ENCODE measurements at places on chromosomes 13 and 19.

DNA sequence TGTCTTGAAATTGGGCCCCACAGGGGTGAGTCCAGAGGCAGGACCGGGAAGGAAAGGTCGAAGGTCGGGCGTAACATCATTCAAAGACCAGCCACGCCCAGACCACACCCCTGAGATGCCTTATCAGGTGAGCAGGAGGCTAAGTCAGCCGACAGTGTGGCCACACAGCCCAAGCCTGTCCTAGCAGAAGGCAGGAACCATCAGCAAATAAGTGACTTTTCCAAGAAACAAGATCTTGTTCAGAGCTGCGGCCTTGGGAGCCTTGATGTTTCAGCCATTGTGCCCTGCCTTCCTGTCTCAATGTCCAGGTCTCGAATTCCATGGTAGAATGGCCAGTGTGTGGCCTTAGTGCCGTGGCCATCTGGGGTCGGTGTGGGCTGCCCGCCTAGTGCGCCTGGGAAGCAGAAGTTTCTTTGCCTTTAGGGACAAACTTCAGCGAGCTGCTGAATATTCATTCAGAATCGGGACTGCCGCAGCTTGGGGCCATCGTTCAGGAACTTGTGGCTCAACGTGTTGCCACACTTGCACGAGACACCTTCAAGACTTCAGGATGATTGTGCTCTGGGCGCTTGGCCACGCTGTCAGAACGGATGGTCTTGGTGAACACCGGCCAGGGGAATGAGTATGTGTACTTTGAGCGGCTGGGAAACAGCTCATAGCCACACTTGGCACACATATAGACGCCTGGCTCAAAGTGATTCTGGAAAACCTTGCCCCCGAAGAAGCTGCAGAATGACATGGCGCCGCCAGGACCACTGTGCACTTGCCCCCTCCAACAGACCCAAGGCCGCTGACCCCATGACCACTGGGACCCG lies 6.1 kb upstream of the IFNL4 start:
- no peak for DNase-seq

DNA sequence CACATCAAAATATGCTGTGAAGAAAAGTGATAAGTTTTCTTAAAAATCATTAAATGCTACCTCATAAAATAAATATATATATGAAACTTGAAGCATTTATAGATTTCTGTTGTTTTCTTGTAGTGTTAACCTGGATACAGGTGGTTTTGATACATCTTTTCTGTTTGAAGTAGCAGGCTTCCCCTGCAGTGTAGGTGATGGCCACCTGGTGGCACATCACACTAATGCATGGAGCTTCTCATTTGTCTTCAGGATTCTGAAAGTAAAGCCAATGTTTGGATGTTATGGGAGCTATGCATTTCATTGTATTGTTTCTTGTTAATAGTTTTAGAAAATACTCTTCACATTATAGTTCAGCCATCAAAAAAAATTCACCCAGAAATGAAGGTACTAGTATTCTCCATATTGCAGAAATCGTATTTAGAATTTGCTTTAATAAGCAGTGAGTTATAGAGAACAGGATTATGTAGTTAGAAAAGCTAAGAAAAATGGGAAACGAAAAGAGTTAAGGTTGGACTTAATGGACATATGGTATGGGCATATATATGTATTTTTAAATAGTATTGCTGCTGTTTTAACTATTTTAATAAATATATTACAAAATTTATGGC lies 18.7 kb downstream of the GPR180 start:
- DNase-seq: no peak

- DNase-seq: no peak
These were observed 39.3 kb upstream of the FLT1 start for GRCh38 chr13:28534210-28534609.

DNA sequence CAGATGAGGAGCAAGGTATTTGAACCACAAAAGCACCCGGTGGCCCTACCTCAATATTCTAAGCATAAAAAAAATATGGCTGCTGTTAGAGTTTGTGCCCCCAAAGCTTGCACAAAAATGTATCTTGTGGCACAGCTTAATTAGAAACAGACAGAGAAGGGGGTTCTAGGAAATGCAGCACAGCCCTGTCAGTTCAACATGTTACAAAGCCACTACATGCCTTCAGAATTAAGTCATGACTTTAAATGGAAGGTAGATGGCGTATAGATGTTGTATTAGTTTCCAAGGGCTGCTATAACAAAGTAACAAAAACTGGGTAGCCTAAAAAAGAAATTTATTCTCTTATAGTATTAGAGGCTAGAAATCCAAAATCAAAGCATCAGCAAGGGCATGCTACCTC lies 703.8 kb downstream of the DIAPH3 start:
- DNase-seq: no peak

DNA sequence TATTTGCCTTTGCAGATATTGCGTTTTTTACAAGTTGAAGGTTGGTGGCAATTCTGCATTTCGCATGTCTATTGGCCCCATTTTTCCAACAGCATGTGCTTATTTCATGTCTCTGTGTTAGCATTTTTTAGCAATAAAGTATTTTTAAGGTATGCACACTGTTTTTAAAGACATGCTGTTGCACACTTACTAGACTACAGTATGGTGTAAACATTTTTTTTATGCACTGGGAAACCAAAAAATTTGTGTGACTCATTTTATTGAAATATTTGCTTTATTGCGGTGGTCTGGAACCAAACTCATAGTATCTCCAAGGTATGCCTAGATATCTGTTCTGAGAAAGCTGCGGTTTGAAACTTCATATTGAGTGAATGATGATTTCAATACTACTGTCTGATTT lies 55.4 kb upstream of the RNF113B start:
- no peak for DNase-seq

DNA sequence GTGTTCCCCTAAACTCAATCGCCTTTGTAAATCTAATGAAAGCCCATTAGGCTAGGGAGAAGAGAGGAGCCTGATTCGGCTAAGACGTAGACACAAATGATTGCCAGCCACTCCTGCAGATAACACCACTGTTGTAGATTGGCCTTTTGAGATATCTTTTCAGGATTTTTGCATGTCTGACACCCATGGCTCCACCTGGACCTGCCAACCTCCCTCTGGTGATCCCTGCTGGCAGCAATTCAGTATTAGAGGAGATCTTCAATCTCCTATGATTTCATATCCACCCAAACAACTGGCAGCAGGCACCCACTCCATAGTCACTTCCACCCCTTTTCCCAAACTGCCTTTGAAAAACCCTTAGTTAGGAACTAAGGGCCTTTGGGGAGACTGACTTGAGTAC lies 191.9 kb upstream of the UBL3 start:
- no peak for DNase-seq

DNA sequence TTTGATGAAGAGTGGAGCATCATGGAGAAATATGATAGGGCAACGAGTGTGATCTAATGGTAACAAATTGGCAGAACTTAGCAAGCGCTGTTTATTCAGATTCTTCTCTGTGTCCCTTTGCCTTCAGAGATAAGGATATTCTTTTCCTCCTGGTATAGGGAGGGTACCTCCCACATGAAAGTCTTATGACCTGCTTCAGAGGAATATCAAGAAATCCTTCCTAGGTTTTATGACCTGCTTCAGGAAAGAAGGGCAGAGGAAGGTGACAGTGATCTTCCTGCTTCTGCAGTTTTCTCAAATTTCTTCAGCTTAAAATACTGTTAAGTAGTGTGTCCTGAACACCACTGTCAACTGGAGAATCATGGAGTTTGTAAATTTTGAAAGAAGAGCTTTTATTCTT lies 144.3 kb downstream of the DNAJC15 start:
- no peak for DNase-seq

DNA sequence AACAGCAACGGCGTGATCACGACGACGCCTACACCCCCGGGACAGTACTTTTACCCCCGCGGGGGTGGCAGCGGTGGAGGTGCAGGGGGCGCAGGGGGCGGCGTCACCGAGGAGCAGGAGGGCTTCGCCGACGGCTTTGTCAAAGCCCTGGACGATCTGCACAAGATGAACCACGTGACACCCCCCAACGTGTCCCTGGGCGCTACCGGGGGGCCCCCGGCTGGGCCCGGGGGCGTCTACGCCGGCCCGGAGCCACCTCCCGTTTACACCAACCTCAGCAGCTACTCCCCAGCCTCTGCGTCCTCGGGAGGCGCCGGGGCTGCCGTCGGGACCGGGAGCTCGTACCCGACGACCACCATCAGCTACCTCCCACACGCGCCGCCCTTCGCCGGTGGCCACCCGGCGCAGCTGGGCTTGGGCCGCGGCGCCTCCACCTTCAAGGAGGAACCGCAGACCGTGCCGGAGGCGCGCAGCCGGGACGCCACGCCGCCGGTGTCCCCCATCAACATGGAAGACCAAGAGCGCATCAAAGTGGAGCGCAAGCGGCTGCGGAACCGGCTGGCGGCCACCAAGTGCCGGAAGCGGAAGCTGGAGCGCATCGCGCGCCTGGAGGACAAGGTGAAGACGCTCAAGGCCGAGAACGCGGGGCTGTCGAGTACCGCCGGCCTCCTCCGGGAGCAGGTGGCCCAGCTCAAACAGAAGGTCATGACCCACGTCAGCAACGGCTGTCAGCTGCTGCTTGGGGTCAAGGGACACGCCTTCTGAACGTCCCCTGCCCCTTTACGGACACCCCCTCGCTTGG lies 966 bp downstream of the JUNB start:
- peak; percentile 75 for DNase-seq

DNA sequence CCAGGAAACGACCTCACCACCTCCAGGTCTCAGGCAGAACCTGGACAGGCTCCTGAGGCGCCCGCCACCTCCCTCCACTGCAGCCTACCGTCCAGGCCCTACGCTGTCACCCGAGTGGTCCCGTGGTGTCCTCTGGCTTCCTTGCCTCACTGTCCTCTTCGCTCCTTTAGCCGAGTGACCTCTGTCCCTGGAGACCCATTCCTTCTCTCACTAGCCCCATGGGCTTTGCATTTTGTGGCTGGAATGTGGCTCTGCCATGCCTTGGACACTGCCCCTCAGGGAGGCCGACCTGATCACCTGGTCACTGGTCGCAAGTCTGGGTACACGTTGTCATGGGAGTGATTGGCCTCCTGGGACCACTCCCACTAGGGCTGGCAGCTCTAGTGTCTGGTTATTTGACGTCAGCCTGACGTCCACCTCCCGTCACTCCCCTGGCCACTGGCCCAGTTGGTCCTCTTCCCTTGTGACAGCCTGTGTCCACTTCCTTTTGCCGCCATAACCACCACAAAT lies 17.9 kb downstream of the SLC25A42 start:
- DNase-seq: peak; percentile 76

DNA sequence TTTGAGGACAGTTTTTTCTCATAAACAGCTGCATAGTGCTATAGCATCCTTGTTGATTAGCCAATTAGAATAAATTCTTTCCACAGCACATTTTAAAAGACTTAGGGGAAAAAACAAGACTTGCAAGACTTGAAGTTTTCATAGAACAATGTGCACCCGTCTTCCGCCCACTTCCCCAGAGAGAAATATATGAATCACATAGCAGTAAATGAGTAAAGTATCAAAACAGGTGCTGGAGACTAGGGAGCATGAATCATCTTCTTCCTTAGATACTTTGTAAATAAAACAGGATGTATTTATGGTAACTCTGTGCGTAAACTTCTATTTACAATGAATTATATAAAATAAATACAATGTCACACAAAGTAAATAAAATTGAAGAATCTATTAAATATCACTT lies 75.1 kb downstream of the COL4A2 start:
- no peak for DNase-seq

DNA sequence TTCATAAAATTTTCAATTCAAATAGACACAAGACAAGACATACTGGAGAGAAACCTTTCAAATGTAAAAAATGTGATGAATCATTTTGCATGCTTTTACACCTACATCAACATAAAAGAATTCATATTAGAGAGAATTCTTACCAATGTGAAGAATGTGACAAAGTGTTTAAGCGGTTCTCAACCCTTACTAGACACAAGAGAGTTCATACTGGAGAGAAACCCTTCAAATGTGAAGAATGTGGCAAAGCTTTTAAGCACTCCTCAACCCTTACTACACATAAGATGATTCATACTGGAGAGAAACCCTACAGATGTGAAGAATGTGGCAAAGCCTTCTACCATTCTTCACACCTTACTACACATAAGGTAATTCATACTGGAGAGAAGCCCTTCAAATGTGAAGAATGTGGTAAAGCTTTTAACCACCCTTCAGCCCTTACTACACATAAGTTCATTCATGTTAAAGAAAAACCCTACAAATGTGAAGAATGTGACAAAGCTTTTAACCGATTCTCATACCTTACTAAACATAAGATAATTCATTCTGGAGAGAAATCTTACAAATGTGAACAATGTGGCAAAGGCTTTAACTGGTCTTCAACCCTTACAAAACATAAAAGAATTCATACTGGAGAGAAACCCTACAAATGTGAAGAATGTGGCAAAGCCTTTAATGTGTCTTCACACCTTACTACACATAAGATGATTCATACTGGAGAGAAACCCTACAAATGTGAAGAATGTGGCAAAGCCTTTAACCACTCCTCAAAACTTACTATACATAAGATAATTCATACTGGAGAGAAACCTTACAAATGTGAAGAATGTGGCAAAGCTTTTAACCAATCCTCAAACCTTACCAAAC lies 24.6 kb upstream of the ZNF431 start:
- no peak for DNase-seq

DNA sequence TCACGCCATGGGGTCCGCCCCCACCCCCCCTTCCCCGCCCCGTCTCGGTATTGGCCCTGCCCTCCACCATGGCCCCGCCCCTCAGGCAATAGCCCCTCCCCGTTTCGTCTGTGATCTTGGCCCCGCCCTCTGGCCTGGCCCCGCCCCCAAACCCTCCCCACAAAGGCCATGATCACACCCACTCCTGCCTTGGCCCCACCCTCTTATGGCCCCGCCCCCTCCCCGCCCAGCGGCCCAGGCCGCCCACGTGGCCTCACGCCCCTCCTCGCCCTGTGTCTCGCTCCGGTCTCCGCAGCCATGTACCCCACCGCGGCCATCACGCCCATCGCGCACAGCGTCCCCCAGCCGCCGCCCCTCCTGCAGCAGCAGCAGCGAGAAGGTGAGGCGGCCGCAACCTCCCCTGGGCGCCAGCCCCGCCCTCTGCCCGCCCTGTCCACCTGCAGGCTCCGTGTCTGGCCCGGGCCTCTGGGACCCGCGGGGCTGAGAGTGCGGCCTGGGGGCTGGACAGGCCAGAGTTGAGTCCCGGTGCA lies 61.3 kb downstream of the CELF5 start:
- DNase-seq: peak; percentile 86

- DNase-seq: no peak
These were observed 12.4 kb upstream of the AKAP11 start for GRCh38 chr13:42259515-42259914.

GRCh38 chr13:73061473-73061872 lies 2.7 kb downstream of the KLF5 start:
- no peak for DNase-seq

DNA sequence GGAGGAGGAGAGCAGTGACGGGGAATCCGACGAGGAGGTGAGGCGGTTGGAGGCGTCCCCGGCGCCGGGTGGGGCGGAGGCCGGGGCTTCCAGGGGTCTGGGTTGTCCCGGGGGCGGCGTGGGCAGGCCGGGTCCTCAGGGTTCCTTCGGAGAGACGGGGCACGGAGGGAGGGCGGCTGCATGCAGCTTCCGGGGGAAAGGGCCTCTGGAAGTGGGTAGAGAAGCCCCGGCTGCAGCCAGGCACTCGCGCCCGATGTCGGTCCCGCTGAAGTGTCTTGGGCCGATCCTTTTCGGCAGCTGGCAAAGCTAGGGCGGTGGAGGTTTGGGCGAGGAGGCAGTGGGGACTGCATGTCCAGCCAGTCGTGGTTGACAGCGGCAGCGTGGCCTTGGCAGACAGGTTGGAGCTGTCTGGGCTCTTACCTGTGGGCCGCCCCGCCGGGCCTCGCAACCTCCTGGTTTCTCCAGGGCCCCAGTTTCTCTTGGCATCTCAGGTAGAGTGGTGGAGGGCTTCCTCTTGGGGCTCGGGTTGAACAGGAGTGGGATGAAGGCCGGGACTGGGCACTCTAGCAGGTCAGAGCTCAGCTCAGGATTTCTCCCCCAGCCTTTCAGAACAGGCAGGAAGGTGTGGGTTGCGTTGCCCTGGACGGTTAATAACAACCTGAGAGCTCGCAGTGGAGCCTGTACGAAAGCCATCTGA lies 690 bp downstream of the KMT2B start:
- peak; percentile 55 for DNase-seq
